ENCODE measurements at places on chromosomes 3 and 15.

DNA sequence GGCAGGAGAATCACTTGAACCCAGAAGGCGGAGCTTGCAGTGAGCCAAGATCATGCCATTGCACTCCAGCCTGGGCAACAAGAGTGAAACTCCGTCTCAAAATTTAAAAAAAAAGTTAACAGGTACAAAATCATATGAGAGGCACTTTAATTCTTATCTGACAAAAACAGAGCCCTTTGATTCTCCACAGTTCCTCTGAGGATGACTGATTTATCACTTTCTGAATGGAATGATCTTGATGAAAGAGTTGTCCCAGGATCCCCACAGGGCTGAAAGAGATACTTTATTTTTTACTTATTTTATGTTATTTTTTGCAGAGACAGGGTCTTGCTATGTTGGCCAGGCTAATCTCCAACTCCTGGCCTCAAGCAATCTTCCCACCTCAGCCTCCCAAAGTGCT lies 4.0 kb downstream of the LHFPL4 start:
- DNase-seq: no peak

DNA sequence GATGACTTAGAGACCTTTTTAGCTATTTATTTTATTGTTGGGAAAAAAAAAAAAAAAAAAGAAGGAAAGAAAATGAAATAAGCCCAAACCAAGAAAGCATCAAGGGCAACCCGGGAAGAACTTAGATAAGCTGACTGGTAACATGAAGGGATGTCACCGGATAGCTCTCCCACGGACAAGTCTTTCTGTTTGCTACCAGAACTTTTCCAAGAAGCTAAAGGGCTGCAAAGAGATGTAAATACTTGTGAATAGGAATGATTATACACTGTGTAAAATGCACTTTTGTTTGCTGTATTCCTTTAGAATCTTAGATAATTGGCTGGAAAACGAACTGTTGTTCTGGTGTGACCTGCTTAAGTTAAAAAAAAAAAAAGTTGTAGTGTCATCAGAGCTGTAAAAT lies 2.8 kb downstream of the FOXB1 start:
- no peak for DNase-seq

DNA sequence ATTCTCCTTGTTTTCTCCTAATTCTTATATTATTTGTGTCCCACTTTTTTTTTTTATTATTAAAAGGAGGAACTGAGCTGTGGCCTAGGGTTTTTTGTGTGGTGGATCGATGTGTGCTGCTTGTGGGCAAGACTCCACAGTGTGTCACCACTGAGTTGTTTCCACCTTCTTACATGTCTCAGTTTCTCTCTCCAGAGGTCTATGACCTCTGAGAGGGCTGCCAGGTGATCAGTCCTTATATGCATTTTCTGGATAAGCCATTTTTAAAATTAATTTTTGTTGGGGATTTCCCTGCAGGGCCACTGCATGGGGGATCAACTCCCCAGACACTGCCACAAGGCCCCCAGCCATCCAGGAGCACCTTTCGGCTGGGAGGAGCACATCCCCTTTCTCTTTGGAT lies 27.8 kb downstream of the IQCF6 start:
- no peak for DNase-seq

GRCh38 chr3:182325213-182325950 lies 467.9 kb upstream of the ATP11B start:
- no peak for DNase-seq

DNA sequence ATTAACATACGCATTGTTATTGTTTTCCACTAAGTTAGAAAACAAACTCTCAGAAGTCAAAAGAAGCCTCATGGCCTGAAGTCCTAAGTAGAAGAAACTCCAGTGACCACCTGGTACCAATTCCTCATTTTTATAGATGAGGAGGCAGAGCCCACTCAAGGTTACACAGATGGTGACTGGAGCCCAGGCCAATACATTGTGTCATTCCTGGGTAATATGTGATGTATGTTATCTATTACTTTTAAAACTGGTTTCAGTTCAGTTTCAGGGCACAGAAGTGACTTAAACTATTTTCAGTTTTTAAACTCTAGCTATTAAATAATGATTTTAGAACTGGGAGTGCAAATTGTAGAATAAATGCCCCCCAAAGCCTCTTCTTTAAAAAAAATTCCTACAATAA lies 66.7 kb upstream of the STXBP5L start:
- no peak for DNase-seq

DNA sequence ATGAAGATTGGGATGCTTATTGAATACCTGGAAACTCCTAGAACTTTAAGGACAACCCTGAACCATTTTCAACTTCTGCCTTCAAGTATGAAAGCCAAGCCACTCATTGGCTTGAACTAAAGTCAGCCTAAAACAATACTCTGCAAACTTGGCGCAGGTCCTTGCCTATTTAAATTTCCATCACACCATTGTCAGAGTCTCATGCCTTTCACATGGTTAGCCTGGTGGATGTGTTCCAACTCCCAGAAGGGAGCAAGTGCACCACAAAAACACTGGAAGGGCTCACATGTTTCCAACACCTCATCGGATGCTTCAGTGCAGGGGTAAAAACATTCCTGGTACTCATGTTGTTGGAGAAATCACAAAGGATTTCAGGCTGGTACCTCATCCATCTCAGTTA lies 511.6 kb upstream of the MDFIC2 start:
- DNase-seq: no peak

DNA sequence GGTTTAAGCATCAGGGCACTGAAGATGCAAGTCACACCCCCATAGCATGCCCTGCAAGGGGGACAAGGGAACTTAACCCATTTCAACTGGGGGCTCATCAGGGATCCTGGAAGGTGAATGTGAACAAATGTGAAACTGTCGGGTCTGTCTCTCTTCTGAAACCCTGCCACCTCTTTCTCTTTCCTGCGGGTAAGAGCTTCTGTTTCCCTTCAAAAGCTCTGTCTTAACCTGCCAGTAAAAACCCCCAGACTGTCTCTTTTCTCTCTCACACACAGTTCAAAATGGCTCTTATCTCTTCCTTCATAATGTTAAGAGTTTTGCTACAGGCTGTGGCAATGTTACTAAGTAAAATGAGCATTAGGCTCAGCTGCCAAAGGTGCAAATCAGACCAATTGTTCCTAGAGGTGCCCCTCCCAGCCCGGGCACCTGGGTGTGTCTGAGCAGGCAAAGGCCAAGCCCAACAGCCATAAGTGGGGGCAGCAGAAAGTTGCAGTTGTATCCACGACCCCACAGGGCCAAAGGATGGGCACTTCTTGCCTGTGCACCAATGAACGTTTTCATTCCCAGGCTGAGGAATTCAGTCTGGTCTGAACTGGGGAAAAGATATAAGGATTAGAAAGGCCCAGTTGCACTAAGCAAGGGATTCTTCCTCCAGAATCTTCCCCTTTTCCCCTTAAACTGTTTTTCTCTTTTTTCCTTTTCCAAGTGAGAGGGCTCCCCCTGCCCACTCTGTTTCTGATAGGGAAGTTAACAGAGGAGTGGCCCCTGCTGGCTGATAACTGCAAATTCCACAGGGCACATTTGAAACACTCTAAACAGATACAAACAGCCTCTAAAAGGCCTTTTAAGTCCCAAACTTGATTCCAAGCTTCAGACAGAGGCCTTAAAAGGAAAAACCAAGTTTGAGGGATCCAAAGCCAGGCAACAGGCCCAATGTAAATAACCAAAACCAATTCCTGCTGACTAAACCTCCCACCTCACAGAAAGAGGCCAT lies 113.8 kb upstream of the EPHA6 start:
- DNase-seq: no peak

GRCh38 chr3:52361898-52362297 lies 45.8 kb downstream of the DNAH1 start:
- DNase-seq: no peak

GRCh38 chr15:38864827-38865581 lies 300.4 kb upstream of the RASGRP1 start:
- DNase-seq: no peak

- DNase-seq: no peak
These were observed 34.5 kb downstream of the ACAA1 start for GRCh38 chr3:38102444-38102814.

GRCh38 chr3:39148435-39149058 lies 4.8 kb downstream of the CSRNP1 start:
- no peak for DNase-seq

DNA sequence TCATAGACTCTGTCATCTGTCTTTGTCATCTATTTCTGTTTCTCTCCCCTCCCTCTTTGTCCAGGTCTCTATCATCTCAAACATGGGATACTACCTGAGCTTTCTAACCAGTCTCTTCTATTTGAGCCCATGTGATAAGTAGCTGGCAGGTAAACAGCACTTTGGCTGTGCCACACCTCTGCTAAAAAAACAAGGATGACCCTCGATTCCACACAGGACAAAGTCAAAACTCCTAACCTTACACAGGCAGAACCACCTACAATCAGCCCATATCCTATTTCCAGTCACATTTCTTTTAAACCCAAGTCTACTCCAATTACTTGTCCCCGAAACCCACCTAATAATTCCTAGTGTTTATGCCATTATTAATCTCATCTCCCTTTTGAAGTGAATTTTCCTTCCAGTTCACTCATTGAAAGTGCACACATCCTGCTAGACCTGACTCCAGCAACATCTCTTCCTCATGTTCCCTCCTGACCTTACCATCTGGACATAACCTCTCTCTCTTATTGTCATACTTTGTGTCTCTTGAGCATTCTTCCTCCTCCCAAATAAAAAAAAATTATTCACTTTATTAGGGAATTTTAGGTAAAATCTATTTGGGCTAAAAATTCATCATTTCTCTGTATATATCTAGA lies 256.1 kb upstream of the ONECUT1 start:
- no peak for DNase-seq

- DNase-seq: no peak
These were observed 6.8 kb upstream of the SENP7 start for GRCh38 chr3:101519685-101520365.

DNA sequence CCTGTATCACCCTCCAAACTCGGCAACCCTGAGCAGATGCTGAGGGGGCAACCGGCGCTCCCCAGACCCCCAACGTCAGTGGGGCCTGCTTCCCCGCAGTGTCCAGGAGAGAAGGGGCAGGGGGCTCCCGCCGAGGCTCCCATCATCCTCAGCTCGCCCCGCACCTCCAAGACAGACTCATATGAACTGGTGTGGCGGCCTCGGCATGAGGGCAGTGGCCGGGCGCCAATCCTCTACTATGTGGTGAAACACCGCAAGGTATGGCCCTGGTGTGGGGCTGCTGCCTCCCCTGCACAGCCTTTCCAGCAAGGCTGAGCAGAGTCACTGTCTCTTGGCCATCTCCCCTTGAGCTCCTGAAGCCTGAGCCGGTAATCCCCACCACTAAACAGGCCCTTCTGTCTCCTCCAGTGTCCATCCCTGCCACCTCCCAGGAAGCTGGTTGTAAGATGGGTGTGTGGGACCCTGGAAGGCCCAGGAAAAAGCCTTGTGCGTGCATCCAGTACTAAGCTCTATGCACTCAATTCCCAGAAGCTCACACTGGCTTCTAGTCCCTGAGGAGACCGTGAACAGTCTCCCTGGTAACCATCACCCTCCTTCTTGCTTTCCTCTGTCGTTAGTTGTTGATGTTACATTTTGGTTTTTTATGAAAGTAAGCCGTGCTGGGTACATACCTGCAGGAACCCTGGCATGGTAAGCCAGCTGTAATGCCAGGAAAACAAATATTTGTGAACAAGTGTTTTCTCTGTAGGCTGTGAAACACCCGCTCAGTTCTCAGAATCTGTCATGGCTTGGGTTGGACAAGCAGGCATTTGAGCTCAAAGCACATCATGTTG lies 63.3 kb downstream of the BOC start:
- DNase-seq: no peak

- DNase-seq: no peak
These were observed 174.2 kb upstream of the STT3B start for GRCh38 chr3:31358473-31359070.

- DNase-seq: no peak
These were observed 301.9 kb downstream of the IL20RB start for GRCh38 chr3:137259701-137260100.

DNA sequence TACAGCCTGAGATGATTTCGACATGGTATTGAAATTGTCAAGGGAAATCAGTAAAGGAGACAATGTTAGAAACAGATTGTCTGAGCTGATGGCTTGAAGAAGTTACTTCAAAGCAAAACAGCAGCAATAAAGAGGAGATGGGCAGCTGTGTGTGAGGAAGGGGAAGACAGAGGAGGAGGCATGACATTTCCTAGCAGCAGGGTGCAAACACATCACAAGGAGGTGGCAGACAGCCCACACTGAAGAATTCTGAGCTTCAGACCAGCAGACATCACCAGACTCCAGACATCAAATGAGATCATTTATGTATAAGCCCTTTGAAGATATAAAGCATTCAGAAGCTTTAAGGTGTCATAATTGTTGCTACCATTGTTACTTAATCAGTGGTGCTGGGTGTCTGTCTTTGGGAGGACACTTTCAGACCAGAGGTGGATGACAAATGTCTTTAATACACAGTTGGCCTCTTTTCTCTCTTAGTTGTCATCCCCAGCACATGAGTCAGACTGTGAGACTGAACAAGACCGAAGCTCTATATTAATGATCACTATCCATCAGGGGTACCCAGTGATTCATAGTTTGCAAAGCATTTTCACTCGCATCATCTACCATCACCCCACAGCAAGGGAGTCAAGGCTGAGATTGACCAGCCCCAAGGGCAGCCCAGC lies 203.9 kb downstream of the MINAR1 start:
- no peak for DNase-seq

GRCh38 chr15:55587321-55588069 lies 650 bp downstream of the PYGO1 start:
- no peak for DNase-seq

DNA sequence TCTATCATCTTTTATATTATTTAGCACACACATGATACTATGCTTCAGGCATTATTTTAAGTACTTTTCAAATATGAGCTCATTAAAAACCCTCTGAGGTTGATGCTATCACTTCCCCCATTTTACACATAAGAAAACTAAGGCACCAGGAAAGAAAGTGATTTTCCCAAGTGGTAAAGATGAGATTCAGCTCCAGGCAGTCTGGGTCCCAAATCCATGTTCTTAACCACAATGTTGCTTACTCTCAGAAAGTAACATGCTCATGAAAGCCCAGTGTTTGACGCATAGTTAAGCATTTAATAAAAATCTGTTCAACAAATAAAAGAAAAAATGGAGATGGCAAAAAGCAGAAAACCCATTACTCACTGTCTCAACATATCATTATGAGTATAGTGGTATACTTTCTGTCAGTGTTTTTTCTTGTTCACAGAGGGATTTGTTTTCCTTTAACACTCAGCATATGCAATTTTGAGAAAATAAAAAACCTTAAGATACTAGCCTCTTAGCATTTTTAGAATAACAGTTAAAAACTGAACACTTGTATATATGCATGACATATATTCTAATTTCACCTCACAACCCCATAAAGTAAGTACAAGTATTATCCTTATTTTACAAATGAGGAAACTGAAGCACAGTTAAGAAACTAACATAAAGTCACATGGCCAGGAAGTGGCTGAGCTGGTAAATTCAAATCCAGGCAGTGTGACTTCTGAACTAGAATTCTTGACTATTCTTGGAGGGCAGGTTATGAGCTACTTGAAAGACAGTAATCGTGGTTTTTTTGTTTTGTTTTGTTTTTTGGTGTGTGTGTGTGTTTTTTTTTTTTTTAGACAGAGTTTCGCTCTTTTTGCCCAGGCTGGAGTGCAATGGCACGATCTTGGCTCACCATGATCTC lies 10.4 kb downstream of the PEAK1 start:
- DNase-seq: no peak

- no peak for DNase-seq
These were observed 31.6 kb downstream of the TSC22D2 start for GRCh38 chr3:150439657-150440056.

- DNase-seq: no peak
These were observed 50.3 kb downstream of the PSMD6 start for GRCh38 chr3:63972987-63973386.

GRCh38 chr3:40116478-40117177 lies 192.9 kb upstream of the EIF1B start:
- DNase-seq: no peak

GRCh38 chr15:71133747-71134472 lies 18.6 kb downstream of the THSD4 start:
- no peak for DNase-seq

Measured in activated naive CD4-positive, alpha-beta T cell (primary cell).